Caki2 (cell line): ENCODE measurements at places on chromosomes 2 and 18. TPM values are rescaled to one million over a fixed set of nuclear protein-coding genes. Genes with fewer than 3 reads are reported as not detected.

SERPINB12 gene
- total RNA-seq, result not detected in 2 replicates

RNF125 gene
- 0.03 and 0.38 TPM in 2 replicates for total RNA-seq

PPIL3 gene
- total RNA-seq, result 68.3 and 78.8 TPM in 2 replicates

DUSP2 gene
- total RNA-seq, result 6.1 and 7.4 TPM in 2 replicates

TACR1 gene
- total RNA-seq, result not detected in 2 replicates

POTEI gene
- not detected in 2 replicates for total RNA-seq

KHK gene
- 3.2 and 4.8 TPM in 2 replicates for total RNA-seq

REG3G gene
- not detected in 2 replicates for total RNA-seq

RFX8 gene
- not detected in 2 replicates for total RNA-seq

RAD51AP2 gene
- not detected in 2 replicates for total RNA-seq

LRRTM4 gene
- 2.1 and 2.6 TPM in 2 replicates for total RNA-seq

AQP12B gene
- total RNA-seq, result not detected in 2 replicates

FBXO48 gene
- 0.44 and 0.52 TPM in 2 replicates for total RNA-seq

PKDCC gene
- total RNA-seq, result 1.6 and 2.1 TPM in 2 replicates

HOXD3 gene
- total RNA-seq, result 4.8 and 7.5 TPM in 2 replicates

NLRC4 gene
- total RNA-seq, result not detected in 2 replicates

RANBP2 gene
- total RNA-seq, result 14.6 and 16.5 TPM in 2 replicates

STPG4 gene
- 0.37 and 3.2 TPM in 2 replicates for total RNA-seq

MAL gene
- 1.4 TPM in 1 of 2 replicates, not detected in the other for total RNA-seq

TRIM43 gene
- not detected in 2 replicates for total RNA-seq
